GM04504 (cell line): ENCODE measurements at places on chromosomes 12 and 14.
A peak's percentile ranks its signal among the peaks of the same experiment; 100 is the strongest.

- DNase-seq: peak; percentile 75
These were observed 11.0 kb upstream of the FBXL14 start for GRCh38 chr12:1605129-1606020.

DNA sequence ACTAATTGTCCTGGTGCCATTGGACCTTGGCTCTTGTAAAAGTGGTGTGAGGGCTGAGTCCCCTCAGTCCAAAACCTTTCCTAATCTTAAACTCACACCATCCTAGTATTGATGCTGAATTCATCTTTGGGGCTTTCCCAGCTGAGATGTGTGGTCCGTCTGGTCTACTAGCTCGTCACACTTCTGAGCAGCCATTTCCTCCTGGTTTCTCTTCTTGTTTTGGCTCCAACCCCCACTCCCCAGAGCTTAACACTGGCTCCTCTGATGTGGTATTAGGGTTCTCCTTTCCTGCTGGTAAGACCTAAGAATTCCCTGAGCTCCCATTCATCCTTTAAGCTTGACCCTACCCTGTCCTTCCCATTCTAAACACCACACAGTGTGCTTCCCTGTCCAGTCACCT lies 900.6 kb downstream of the VRK1 start:
- DNase-seq: no peak

DNA sequence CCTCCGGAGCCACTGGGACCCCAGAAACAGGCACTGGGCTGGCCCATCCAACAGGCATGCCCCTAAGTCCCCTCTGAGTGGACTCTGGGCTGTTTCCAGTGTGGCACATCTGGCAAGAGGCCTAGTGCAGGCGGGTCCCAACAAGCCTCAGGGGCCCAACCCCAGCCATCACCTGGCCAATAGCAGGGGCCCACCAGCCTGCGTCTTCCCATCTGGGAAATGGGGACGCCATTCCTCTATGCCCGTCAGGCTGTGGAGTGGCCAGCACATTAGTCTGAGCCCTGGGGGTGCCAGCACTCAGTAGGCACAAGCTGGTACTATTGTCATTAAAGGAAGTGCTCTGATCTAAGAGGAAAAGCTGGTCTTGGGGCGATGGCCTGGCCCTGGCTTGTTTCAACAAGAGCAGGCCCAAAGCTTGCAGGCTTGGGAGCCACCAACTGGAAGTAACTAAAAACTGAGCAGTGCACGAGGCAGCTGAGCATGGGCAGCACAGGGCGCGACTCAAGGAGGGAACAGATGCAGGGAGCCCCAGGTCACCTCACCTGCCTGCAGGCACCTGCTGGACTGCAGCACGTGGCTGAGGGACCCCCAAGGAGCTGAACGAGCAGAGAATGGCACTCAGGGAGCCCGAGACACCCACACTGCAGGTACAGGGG lies 8.4 kb downstream of the DEGS2 start:
- DNase-seq: no peak

GRCh38 chr12:96198965-96199364 lies 4.8 kb downstream of the ELK3 start:
- DNase-seq: peak; percentile 86

GRCh38 chr12:18861287-18861858 lies 123.5 kb downstream of the CAPZA3 start:
- no peak for DNase-seq

GRCh38 chr14:93120517-93120916 lies 4.8 kb upstream of the ITPK1 start:
- no peak for DNase-seq

DNA sequence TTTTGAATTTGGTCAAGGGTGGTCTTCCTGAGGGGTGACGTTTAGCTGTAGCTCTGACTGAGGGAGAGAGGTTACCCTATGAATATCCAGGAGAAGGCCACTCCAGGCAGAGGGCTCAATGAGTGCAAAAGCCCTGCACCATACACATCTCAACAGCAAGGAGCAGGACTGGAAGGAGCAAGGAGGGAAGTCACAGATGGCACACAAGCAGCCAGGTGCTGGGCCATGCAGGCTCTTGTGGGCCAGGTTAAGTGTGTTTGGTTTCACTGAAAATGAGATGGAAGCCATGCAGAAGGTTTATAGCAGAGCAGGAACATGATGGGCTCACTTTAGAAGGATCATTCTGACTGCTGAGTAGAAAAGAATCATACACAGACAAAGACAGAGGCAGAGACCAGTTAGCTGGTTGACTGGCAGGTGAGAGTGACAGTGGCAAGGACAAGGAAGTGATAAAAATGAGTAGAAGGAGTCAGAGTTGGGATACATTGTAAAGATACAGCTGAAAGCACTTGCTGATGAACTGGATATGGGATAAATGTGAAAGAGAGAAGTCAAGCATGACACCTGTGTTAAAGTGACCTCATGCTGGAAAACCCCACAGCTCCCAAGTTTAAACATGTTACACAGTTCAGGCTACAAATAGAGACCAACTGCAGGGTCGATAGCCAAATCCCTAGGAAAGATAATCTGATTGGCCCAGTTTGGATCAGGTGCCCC lies 81.2 kb downstream of the PRKD1 start:
- no peak for DNase-seq
